ENCODE measurements at places on chromosomes 12 and 14.

DNA sequence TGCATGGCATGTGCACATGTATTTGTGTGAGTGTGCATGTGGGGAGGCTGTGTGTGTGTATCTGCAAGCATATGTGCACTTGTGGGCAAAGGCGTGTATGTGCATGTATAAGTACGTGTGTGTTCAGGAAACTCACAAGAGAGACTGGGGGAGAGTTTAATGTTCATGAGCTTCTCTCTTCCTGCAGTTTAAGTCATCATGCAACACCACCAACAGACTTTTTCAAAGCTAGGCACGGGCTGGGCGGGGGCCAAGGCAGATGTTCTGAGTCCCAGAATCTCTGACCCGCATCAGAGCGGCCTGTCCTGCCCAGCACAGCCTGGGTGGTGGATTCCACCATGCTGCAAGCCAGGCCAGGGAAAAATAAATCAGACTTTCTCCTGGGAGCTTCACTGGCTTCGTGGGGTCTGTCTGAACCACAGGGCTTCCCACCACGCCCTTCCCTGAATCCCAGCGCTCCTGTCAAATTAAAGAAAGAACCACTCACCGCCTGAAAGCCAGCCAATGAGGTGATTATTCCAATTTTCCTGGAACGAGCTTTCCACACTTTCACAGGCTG lies 75.7 kb downstream of the PITPNM2 start:
- H3K27ac ChIP-seq, result no peak overlapping the region
- no peak for DNase-seq

- no peaks in the 10 kb centered on the region for H3K36me3 ChIP-seq
- H3K27me3 ChIP-seq, result no peaks in the 10 kb centered on the region
- H3K27ac ChIP-seq, result no peak overlapping the region
- peaks cover 8% of the 10 kb centered on the region for H3K4me1 ChIP-seq
- no peak overlapping the region for H3K4me3 ChIP-seq
Observed at GRCh38 chr14:100669011-100669412, 57.7 kb upstream of the DLK1 start.

DNA sequence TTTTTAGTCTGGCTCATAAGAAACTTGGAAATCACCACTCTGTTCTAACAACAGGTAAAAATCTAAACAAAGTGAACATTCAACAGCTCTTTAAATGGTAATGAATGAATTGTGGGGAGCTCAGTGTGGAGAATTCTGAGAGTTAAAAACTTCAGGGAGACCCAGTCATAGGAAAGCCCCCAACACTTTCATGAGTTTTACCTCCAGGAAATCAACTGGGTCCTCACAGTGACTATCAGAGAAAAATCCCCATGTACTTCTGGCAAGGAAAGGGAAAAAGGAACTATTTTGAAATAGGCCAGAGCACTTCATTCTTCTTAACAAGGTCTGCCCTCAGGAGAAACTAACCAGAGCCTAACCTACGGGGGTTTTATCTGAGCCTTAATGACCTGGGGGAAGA lies 134.7 kb downstream of the CMAS start:
- no peaks in the 10 kb centered on the region for H3K27me3 ChIP-seq
- H3K27ac ChIP-seq, result no peak overlapping the region
- no peak overlapping the region for H3K4me3 ChIP-seq
- no peaks in the 10 kb centered on the region for H3K4me1 ChIP-seq
- peak; percentile 10 for DNase-seq

DNA sequence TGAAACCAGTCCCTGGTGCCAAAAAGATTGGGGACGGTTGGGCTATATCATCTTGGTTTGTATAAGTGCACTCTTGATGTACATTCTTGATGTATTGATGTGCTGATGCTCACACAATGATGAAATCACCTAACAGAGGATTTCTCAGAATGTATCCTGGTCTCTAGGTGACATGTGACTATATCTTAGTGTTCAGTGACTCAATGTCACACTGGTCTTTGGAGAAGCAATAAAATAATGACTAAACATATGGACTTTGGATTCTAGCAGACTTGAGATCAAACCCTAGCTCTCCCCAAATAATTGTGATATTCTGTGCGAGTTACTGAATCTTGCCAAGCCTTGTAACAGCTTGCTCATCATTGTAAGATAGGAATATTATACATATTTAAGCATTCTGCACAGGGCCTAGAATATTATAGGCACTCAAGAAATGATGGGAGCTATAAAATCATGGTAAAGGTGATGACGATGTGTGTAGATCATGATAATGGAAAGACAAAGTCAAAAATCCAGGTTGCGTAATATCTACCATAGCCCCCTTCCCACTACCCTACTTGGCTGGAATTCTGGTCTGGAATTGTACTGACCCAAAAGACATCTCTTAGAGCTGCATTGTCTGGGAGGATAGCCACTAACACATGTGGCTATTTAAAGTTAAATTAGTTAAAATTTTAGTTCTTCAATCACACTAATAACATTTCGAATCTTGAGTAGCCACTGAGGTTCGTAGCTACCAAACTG lies 117.6 kb upstream of the PWP1 start:
- no peaks in the 10 kb centered on the region for H3K4me1 ChIP-seq
- no peak overlapping the region for H3K4me3 ChIP-seq
- DNase-seq, result no peak
- no peaks in the 10 kb centered on the region for H3K36me3 ChIP-seq

DNA sequence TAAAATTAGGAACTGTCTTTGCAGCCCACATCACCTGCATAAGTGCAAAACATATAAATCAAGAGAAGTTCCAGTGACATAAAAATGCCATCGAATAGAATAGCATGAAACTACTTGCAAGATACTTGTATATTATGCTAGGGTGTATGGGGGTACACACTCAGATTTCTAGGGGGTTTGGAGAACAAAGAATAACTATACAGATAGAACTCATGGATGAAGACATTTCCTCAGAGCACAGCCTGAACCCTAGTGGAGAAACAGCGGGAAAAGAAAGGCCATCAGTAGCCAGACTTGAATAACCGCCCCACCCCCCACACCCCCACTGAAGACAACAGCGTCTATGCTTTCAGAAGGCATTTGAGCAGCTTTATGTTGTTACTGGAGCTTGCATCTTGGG lies 425.8 kb downstream of the NPAS3 start:
- no peaks in the 10 kb centered on the region for H3K36me3 ChIP-seq
- no peaks in the 10 kb centered on the region for H3K27me3 ChIP-seq
- H3K4me1 ChIP-seq, result peaks cover 13% of the 10 kb centered on the region

DNA sequence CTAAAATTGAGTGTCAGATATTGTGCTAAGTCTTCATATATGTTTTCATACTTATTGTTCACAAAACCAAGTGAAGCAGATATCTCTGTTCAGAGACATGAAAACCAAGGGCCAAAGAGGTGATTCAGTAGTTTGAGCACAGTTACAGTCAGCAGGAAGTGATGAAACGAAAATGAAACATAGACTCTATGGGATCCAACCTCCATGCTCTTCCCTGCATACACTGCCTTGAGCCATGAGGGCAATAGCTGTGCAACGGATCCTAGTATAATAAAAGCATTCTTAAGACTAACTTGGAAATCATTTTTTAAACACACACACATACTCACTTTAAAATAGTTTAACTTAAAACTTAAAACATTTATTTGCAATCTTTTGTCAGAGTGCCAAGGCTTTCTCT lies 27.9 kb downstream of the ESR2 start:
- no peaks in the 10 kb centered on the region for H3K4me1 ChIP-seq
- no peak overlapping the region for H3K4me3 ChIP-seq
- no peak for DNase-seq
- no peaks in the 10 kb centered on the region for H3K27me3 ChIP-seq

DNA sequence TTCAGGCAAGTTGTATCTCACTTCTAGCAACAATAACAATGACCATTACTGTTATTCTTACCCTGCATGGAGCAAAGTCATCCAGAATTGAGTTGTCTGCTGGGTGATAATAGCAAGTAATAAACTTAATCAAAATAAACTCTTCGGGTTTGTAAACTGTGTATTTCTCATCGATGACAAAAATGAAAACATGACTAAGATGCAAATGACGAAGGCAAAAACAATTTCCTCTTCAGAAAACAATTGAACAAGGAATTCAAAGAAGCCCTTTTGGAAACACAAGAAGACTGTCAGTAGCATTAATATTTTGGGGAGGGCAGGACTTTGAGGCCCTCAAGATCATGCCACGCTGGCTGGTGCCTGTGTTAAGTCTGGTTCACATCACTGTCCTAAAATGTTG lies 232.0 kb downstream of the BTG1 start:
- no peaks in the 10 kb centered on the region for H3K36me3 ChIP-seq
- peaks cover 5% of the 10 kb centered on the region for H3K4me1 ChIP-seq
- no peaks in the 10 kb centered on the region for H3K27me3 ChIP-seq

DNA sequence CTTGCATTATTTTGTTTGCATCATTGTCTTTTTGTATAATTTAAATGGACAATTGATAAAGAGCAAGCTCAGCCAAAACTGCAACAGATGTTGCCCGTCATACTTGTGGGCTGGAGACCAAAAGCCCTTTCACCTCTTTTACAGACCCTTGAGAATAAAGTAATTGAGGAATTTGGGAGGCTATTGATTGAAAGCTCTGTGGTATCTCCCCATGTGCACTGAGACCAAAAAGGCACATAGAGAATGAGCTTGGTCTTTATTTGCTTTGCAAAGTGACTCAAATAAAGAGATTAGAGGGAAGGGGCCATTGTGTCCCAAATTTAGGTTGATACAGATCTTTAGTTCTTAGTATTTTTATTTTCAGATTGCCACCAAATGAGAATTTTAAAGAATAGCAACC lies 617.6 kb downstream of the TRHDE start:
- H3K4me3 ChIP-seq, result no peak overlapping the region
- H3K27ac ChIP-seq, result no peak overlapping the region
- H3K4me1 ChIP-seq, result peaks cover 2% of the 10 kb centered on the region
- no peaks in the 10 kb centered on the region for H3K27me3 ChIP-seq
- no peaks in the 10 kb centered on the region for H3K36me3 ChIP-seq
- no peak for DNase-seq
